Caki2 (cell line): ENCODE measurements at places on chromosomes 12 and 14. TPM values are rescaled to one million over a fixed set of nuclear protein-coding genes. Genes with fewer than 3 reads are reported as not detected.

DNA sequence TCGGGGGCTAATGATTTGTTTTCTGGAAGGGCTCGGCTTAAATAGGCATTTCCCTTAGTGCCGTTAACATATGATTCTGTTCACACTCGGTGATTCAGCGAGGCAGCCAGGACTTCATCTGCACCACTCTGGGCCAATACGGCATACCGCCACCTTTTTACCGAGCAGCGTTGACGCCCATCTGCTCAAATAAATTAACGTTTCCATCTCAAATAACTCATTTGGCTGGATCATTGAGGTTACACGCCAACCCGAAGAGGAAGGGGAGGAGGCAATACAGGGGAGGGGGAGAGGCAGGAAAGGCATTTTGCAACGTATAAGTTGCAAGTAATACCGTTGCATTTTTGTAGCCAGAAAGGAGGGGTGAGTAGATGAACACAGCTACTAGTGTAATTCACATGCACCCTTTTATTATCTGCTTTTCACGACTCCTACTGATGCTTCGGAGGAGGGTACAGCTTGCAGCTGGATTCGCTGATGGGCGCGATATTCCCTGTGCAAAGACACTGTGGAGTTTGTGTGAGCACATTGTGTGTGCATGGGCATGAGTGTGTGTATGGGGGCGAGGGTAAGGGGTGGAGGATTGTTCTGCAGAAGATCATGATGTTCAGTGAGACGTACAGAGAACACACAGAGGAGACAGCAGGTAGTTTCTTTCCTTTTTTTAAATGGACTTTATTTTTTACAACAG is 45.9 kb downstream of the MAP1LC3B2 start:
- no peak for DNase-seq

- no peak for DNase-seq
Observed at GRCh38 chr14:104136472-104137296, 1.7 kb upstream of the KIF26A start.

GRCh38 chr12:109580684-109581333 is 7.2 kb downstream of the MVK start:
- no peak for DNase-seq

DNA sequence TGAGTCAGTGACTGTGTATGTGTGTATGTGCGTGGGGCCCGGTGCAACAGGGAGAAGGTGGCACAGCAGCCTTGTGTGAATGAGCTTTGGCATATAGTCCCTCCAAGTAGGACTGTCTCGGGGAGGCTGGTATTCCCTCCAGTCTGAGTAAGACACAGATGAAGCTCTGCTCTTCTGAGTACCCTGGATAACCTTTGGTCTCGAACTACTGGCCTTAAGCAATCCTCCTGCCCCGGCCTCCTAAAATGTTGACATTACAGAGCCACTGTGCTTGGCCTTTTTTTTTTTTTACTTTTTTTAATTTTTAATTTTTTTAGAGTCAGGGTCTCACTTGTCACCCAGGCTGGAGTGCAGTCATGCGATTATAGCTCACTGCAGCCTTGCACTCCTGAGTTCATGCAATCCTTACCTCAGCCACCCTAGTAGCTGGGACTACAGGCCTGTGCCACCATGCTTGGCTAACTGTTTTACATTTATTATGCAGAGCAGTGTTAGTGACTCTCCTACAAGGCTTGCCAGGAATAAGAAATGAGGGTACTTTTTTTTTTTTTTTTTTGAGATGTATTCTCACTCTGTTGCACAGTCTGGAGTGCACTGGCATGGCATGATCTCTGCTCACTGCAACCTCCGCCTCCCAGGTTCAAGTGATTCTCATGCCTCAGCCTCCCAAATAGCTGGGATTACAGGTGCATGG is 9.4 kb upstream of the DAZAP2 start:
- DNase-seq: no peak

GRCh38 chr12:29148911-29149690 is at the start of gene FAR2:
TSS of gene FAR2 (plus strand) at chr12:29149278. CDS start at chr12:29270450, 121,172 bp downstream.
- DNase-seq: no peak

- DNase-seq: no peak
Observed at GRCh38 chr14:71232506-71232905, 325.2 kb downstream of the PCNX1 start.

GRCh38 chr12:104569346-104570173 is 112.8 kb downstream of the CHST11 start:
- DNase-seq: no peak

The IFNG-AS1 gene
- total RNA-seq: not detected in 2 replicates

The SCN8A gene
- 0.30 TPM in 1 of 2 replicates, not detected in the other for total RNA-seq
